ENCODE measurements at places on chromosomes 16 and 17.
A peak's percentile ranks its signal among the peaks of the same experiment; 100 is the strongest.

- no peak for DNase-seq
These were observed 9.0 kb downstream of the MAP2K6 start for GRCh38 chr17:69423450-69423849.

GRCh38 chr16:30395992-30396585, 869 bp downstream of the ZNF48 start:
- DNase-seq = no peak

GRCh38 chr16:70691223-70692129, 5.6 kb upstream of the MTSS2 start:
- DNase-seq = peak; percentile 86

DNA sequence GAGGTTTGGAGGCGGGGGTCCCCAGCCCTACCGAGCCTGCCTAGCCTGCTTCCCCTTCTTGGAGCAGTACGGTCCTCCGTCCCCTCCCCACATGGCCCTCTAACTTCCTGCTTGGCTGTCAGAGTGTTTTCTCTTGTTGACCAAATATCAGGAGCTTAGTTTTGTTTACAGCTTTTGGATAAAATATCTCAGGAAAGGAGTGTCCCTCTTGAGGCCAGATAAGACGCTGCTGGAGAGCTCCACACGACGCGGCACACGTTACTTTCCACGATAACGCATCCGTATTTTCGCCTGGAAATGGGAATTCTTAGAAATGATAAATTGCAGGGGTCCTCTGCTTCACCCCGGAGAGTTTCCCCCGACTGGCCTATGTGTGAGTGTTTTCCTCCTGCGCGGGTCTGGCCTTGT, 182.9 kb downstream of the MAF start:
- no peak for DNase-seq

GRCh38 chr17:17971431-17972125, 622 bp downstream of the TOM1L2 start:
- DNase-seq = peak; percentile 55

- DNase-seq = no peak
These were observed 25.1 kb downstream of the SALL1 start for GRCh38 chr16:51125992-51126391.

DNA sequence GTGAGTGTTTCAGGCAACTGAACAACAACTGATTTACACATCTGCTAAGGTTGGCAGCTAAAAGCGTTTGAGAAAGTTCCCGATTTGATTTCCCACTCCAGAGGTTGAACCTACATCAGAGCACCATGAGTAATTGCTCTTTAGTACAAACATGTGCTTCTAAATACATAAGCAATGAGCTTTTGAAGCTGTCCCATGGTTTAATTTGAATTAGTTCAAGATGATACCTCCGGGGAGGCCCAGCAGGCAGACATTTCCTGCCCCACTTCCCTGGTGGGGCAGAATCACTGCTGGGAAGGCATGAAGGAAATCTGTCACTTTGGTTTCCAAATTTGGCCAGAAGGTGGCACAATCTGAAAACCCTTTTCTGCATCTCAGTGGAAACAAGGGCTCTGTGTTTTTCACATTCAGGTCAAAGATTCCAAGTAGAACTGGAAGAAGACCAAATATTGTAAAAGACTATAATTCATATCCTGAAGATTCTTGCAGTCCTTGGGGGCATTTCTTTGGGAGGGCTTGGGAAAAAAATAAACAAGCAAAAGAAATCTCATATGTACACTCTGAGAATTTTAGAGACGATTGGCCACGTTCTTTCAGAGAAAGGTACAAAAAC, 176.2 kb upstream of the FAM20A start:
- peak; percentile 76 for DNase-seq

GRCh38 chr16:49598383-49599170, 225.0 kb downstream of the C16orf78 start:
- DNase-seq = peak; percentile 42

GRCh38 chr17:59607817-59608403, 11.8 kb upstream of the CLTC start:
- DNase-seq = no peak

DNA sequence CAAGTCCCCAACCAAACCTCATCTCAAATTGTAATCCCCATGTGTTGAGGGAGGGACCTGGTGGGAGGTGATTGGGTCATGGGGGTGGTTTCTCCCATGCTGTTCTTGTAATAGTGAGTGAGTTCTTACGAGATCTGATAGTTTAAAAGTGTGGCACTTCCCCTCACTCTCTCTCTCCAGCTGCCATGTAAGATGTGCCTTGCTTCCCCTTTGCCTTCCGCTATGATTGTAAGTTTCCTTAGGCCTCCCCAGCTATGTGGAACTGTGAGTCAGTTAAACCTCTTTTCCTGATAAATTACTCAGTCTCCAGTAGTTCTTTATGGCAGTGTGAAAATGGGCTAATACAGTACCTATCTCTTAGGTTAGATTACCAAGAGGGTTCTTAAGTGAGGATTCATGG, 5.8 kb downstream of the PMFBP1 start:
- DNase-seq = no peak

- no peak for DNase-seq
These were observed 1.9 kb downstream of the GPR142 start for GRCh38 chr17:74369221-74369620.

DNA sequence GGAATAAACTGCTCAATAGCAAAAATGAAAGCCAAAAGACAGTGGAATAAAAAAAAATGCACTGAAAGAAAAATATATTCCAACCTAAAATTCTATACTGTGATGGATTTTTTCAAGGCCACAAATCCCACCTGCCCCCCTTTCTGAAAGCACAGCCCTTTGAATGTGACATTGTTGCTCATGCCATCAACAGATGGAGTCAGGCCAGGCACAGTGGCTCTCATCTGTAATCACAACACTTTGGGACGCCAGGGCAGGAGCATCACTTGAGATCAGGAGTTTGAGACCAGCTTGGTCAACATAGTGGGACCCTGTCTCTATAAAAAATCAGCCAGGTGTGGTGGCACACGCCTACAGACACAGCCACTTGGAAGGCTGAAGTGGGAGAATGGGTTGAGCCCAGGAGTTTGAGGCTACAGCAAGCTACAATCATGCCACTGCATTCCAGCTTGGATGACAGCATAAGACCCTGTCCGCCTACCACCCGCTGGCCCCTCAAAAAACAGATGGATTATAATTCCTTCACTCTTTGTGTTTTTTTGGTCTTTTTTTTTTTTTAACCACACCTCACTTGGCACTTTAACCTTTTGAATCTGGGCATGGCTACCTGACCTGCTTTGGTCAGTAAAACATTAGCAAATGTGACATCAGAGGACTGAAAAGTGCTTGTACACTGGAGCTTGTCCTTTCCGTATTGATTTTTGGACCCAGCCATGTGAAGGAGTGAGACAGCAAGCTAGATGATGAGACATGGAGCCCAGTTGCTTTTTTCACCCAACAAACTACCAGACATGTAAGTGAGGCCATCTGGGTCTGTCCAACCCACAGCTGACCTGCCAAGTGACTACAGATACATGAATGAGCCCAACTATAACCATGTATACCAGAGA, 36.3 kb downstream of the GLG1 start:
- no peak for DNase-seq

DNA sequence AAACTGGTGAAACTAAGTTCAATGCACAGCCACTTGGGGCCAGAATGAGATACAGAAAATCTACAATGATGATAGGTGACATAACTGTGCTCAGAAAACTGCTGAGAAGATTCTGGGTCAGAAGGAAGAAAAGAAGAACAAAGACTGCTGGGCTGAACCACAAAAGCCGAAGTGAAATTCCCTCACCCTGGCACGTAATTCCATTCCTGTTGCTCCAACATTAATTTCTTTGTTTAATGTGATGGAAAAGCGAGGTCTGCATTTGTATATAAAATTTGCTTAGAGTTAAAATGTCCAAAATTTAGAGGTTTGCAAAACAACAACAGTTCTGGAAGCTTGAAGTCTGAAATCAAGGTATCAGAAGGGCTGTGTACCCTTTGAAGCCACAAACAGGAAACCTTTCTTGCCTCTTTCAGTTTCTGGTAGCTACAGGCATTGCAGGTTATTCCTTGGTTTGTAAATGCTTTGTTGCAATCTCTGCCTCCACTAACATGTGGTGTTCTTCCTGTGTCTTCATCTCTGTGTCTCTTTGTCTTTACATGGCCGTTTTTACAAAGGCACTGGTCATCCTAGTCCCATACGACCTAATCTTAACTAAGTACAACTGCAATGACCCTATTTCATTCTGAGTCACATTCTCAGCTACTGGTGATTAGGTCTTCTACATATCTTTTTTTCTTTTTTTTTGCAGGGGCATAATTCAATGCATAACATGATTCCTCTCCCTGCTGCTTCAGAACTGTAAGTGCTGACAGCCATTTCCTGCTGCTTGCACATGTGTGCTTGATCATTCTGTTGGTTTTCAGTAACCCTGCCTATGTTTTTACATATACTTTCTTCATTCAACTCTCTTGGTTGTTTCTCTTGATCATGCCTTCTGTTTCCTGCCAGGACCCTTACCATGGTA, 603.0 kb upstream of the CDH8 start:
- no peak for DNase-seq

DNA sequence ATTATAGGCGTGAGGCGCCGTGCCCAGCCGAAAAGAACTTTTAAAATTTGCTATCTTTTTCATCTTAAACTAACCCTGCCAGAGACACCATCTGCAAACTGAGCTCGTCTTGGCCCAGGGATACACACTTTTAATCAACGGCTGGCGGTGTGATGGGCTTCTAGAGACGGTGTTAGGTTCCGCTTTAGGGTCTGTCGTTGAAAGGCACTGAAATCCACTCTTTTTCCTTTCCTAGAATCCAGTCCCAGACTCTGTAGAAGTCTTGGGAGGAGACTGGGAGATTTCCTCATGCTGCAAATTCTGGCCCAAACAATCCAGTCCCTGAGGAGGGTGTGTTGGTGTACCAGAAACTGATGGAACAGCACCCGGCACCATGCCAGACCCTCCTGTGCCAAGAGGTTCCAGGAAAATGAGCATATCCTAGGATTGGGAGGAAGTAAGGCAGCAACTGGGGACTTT, 52.0 kb upstream of the TEX2 start:
- DNase-seq = peak; percentile 91

DNA sequence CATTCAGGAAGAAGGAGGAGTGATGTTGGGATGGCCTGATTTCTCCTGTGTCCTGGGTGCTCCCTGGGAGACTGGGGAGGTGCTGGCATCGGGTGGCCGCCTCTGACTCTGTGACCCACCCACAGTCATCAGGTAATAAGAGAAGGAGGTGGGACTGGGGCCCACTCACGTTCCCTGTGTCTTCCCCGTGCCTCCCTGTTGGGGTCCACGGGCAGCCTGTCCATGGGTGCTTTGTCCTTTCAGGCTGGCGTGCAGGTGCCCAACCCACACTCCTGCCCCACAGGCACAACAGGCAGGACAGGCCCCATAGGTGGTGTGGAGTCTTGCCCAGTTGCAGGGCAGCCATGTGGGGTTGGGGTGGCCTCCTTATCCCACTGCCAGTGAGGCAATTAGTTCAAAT, 4.0 kb downstream of the DEF8 start:
- DNase-seq = no peak

- no peak for DNase-seq
These were observed 6.7 kb downstream of the GRIN2C start for GRCh38 chr17:74853048-74853397.

GRCh38 chr17:50904518-50905459, 38.6 kb upstream of the TOB1 start:
- peak; percentile 71 for DNase-seq

- DNase-seq = no peak
These were observed 8.4 kb downstream of the MAF start for GRCh38 chr16:79592186-79592585.

- DNase-seq = peak; percentile 35
These were observed 52.2 kb downstream of the TBC1D16 start for GRCh38 chr17:79983456-79983855.

GRCh38 chr17:29546830-29547229, 20.0 kb downstream of the ABHD15 start:
- no peak for DNase-seq

- DNase-seq = peak; percentile 39
These were observed 64.2 kb upstream of the TNRC6C start for GRCh38 chr17:77894126-77894956.

DNA sequence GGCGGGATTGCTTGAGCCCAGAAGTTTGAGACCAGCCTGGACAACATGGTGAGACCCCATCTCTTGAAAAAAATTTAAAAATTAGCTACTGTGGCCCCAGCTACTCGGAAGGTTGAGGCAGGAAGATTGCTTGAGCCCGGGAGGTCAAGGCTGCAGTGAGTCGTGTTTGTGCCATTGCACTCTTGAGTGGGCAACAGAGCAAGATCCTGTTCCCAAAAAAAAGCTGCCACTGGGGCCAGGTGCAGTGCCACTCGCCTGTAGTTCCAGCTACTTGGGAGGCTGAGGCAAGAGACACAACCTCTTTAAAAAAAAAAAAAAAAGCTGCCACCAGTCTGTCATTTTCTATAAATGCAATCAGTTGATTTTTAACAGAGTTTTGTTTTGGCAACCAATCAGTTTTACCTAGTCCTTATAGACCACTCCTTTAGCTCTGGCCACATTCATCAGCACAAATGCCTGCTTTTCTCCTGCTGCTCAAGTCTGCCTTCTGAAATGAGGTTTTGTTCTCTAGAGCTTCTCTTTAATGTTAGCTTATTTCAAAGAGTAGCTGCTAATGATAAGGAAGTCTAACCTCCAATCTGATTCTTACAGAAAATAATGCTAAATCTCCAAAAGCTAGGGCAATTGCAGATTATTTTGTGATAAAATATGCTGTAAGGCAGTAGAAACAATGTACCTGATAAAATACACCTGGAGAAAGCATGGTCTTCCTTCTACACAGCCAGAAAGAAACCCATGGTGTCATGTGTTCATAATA, 64.8 kb downstream of the TUBD1 start:
- no peak for DNase-seq

GRCh38 chr17:4520894-4521600, 22.4 kb downstream of the SPNS2 start:
- no peak for DNase-seq

GRCh38 chr16:81723098-81723723, 55.9 kb upstream of the PLCG2 start:
- DNase-seq = no peak

- no peak for DNase-seq
These were observed 253.2 kb upstream of the IRX5 start for GRCh38 chr16:54677308-54677950.

DNA sequence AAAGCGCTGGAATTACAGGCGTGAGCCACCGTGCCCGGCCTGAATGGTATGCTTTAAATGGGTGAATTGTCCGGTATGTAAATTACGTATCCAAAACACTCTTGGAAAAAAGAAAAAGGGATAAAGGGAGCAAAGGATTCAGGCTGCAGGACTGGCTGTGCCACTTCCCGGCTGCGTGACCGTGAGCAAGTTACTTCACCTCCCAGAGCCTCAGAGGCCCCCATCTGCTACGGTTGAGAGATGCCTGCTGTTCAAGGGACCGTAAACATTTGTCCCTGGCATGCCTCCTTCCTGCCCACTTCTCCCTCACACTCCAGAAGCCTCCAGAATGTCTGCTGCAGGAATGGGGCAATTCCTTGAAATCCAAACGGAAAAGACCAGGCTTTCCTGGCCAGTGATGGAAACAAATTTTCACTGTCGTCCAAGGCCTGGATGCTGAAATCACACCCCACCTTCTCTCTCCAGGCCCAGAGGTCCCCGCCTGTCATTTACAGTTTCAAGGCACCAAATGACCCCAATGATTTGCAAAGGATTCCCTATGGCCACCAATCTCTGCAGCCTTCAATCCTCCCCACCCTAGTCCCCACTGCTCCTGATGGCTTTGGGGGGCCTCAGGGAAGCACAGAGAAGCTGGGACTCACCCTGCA, 22.9 kb upstream of the LITAF start:
- no peak for DNase-seq
